ENCODE measurements at places on chromosomes 2 and 18.

DNA sequence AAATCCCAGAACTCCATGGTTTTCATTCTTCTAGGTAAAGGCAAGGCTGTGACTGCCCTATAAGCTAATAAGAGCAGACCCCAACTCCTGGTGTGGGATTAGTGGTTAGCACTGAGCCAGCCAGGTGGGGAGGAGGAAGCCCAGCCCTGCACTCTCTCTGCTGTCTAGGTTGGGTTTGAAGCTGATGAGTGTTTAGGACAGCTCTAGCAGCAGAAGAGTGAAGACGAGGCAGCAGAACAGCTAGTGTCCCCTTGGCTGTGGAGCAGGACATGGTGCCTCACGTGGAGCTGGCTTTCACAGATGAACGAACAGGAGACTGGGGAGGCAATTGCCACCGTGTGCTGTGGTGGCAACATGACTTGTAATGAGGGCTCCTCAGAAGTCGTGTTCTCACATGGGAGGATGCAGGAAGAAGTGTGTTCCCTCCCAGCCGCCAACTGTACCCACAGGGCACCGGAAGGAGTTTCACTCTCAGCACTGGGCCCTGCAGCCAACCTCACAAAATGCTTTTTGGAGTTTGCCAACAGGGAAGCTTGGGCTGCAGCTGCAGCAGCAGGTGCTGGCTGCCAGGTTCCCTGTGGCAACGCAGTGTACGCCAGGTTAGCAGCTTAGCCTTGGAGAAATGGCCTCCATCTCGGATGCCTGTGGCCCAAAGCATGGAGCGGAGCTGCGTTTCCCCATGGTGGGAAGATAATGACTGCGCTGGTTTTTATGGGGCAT lies 328.2 kb downstream of the SETBP1 start:
- DNase-seq, result peak; percentile 70

- DNase-seq, result no peak
Observed at GRCh38 chr2:212928681-212929080, 222.7 kb downstream of the IKZF2 start.

DNA sequence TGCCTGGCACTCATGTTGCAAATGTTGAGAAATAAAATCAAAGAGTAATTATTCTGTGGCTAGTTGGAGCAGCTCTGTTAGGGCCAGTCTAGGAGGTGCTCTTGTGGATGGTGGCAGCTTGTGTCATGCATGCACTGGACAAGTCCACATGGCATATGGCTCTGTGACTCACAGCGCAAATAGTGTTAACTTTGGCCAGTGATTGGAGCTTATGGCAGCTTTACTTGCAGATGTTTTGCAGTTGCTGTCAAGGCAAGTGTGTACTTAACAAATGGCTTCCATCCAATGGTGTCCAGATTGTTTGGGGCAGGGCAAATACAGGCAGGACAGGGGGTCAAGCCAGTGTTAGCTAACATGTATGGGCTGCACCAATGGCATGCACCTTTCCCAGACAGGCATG lies 26.1 kb upstream of the TMX3 start:
- no peak for DNase-seq

- peak; percentile 84 for DNase-seq
Observed at GRCh38 chr2:169109502-169110409, 40.4 kb downstream of the DHRS9 start.

DNA sequence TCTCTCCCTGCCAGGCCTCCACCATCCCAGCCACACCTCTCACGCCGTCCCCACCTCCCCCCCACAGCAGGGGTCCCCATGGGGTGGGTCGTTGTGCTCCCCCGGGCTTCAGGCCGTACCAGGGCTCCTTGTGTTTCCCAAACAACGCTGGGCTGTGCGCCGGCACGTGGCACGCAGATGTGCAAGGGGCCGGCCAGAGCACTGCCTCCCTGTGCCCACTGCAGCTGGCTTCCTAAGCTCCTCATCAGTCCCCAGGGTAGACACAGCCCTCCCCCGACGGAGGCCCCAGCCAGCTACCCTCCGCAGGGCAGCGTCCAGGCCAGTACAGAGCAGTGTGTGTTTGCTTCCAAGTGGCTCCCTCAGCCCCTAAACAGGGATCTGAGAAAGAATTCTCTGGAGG lies 34.0 kb downstream of the BIN1 start:
- DNase-seq, result no peak

DNA sequence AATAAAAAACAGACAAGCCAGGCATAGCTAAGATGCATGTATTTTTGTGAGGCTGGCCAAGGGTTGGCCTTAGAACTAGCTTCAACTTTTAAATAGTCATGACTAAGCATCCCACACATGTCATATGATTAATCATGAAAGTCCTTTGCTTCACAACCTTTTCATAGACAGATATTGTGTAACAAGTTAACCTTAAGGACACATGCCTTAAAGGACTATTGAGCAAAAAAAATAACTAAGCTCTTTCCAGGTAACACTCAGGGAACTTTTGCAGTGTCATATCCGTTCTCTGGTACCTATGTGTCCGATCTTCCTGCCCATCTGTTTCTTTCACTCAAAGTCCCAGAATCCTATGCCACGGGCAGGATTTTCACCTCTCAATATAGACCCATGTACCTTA lies 498.4 kb downstream of the STK39 start:
- DNase-seq, result no peak

DNA sequence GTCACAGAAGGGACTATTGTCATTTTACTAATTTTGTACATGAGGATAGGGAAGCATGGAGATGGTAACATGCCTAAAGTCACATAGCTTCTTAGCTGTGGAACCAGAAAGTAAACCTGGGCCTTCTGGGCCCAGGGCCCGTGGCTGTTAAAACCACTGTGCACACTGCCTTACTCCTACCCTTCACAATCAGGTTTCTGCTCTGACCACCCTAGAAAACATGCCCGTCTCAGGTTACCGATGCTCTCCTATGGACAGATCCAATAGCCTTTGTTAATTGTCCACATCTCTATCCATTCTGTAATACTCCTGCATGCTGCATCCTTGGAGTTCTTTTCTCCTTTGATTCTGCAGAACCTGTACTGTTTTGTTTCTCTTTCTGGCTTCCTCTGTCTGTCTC lies 79.0 kb upstream of the TACR1 start:
- no peak for DNase-seq

DNA sequence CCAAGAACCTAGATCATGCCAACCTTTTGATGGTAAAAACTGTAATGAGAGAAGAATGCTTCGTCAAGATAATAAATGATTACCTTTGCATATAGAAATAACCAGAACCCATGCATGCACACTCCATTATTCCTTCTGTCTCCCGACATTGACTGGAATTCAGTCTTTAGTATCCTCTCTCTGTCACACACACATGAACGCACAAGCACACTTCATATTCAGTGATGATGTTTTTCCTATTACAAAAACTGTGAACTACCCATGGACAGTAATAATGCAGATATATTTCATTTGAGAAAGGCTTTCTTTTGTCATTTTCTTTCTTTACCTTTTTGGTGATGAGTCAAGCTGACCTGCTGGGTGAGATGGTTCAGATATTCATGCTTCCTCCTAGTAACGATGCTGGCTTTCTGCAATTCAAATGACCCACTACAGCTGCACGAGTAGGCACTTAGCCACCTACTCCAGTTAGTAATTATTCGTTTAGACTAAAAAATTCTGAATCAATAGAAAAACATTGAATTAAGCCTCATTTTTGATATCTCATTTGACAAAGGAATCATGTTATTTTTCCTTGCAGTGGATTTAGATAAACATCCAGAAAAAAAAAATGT lies 382.2 kb downstream of the TGIF1 start:
- no peak for DNase-seq

DNA sequence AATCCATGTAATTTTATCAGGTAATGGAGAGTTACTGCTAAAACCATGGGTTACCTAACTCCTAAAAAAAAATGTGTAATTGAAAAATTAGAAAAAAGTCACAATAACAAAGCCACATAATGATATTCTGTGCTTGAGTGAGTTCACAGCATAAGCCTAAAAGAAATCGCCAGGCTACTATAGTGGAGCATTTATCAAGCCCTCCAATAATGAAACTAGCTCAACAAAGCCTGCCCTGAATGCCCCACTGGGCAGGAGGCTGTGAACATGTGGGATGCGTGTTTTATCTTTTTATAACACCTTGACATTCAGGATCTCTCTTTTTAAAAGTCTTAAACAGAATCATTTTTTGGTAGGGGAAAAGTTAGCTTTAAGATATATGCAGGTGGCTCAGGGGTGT lies 86.3 kb downstream of the KCTD18 start:
- no peak for DNase-seq

- no peak for DNase-seq
Observed at GRCh38 chr2:232411901-232412629, 5.4 kb downstream of the ALPG start.

DNA sequence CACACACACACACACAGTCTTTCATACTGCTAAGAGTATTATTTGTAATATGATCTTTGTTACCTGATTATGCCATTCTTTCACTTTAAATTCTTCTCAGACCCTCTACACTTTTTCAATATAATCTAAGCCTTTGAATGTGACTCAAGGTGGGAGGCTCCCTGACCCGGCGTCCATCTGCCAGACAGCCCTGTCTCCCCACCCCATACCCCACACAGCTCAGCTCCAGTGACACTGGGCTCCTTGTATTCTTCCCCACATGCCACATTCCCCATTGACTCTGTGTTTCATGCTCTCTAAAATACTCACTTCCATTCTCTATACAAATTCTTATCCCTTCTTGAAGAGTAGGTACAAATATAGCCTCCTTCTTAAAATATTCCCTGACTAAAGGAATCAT lies 442.2 kb downstream of the TGIF1 start:
- no peak for DNase-seq

GRCh38 chr2:4139731-4140130 lies 436.4 kb downstream of the DCDC2C start:
- DNase-seq, result no peak

GRCh38 chr2:107592280-107592624 lies 234.4 kb upstream of the RGPD4 start:
- no peak for DNase-seq

DNA sequence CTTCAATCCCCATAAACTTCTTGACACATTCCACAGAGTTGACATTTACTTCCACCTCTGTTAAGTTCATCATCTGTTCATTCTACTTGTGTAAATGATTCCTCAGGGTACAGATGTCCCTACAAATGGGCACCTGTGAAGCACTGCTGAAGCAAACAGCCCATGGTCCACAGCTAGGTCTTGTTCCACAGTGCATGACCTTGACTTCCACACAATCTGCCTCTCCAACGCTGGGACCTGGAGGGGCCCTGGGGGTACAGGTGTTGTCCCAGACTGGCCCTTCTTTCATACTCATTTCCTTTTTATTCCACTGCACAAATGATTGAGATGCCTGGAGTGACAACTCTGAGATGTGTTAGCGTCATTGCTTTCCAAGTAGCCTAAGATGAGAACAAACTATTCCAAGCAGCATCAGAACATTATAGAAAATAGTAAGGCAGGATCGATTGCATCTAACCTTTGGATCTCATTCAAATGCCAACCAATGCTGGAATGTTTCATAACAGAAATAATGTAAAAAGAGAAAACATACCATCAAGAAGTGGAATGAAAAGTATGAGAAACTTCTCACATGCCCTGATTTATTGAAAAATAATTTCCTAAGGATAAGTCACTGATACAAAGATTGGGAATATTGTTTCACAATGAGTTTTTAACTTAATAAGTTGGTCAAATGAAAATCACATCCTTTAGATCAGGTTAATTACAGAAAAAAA lies 31.2 kb downstream of the PIEZO2 start:
- no peak for DNase-seq

DNA sequence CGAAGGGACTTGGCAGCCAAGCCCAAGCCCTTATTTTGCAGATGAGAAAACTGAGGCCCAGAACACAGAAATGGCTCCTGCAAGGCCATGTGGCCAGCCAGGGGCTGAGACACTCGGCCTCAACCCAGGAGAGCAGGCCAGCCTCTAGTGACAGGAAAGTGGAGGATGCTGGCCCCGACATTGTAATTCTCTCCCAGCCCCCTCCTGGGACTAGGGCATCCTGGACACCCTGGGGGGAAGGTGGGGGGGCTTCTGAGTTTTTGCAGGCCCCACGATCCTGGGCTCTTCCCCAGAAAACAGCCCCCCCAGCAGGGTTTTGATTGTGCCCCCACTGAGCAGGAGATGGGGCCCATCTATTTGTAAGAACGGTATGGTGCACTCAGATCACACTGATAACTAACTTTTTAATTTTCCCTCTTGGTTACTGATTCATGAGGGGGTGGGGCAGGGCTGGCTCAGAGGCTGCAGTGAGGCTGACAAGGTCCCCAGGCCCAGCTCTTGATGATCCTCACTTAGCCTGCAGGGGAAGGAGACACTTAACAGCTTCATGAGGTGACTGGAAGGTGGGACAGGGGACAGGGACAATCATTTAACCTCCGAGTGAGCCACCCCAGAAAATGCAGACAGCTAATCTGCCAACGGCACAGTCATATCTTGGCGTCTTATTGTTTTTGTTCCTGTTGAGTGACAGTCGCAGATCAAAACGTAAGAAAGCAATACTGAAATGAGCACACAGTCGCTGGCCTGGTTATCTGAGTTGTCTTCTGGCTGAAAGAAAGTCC lies 18.9 kb downstream of the SMAD7 start:
- peak; percentile 36 for DNase-seq

GRCh38 chr2:86631846-86632485 lies 8.3 kb upstream of the RNF103 start:
- peak; percentile 71 for DNase-seq

GRCh38 chr2:225600444-225600843 lies 200.9 kb downstream of the NYAP2 start:
- no peak for DNase-seq

DNA sequence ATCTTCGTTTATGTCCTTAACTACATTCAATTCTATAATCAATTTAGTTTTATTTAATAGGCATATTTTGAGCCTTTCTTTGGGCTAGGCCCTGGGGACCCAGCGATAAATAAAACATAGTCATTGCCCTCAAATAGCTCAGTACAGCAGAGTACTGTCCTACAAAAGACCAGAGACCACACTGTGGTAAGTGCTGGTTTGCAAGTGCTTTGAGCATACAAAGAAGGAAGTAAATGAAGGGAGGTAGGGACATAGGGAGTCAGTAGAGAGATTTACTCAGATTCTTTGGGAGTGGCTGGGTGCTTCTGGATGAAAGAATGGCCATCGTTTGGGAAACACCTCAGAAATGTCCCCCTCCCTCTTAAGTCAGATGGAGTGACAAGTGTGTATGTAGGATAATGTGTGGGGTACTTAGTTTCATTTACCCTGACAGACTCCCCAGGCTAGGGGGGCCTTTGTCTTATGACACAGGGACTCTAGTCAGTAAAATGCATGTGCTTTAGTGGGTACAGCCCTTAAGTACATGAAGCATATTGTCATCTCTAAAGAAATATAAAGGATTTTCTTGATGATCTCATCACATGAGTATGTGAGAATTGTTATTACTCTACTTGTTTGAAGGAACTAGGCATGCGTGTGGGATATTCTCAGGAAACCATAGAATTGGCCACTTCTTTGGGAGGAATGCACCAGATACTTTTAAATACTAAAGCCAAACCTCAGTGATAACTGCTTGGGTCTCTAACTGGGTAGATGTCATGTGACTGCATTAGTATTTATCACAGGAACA lies 35.1 kb downstream of the MAPRE2 start:
- no peak for DNase-seq

Data from cerebellar cortex (tissue), 1 donor.